ENCODE measurements at places on chromosomes 2 and 18. TPM values are rescaled to one million over a fixed set of nuclear protein-coding genes. Genes with fewer than 3 reads are reported as not detected.

DNA sequence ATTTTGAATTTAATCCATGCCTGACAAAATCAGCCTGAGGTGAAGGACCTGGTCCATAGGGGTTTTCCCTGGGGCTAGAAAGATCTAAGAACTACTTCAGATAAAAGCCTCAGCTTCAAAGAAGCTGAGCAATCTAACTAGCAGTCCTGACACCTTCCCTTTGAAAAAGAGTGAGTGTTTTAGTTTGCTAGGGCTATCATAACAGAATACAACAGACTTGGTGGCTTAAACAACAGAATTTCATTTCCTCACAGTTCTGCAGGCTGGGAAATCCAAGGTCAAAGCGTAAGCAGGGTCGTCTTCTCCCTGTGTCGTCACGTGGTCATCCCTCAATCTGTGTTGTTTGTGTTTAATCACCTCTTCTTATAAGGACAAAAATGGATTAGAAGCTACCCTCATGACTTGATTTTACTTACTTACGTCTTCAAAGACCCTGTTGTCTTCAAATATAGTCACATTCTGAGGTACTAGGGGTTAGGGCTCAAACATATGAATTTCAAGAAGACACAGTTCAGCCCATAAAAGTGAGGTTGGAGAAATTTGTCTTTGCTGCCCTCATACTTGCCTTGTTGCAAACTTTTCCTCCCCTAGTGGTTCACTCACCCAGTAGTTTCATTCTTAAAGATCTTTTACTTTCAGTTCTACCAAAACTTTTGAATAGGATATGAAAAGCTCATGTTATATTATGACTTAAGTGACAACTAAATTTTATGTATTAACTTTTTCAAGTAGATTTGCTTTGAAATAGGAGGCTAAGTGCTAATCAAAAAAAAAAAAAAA, 673.8 kb downstream of the ARHGAP15 start:
- DNase-seq = no peak

TET3 gene
- total RNA-seq = 6.8 TPM

GRCh38 chr2:122145856-122146255, 390.4 kb downstream of the TSN start:
- no peak for DNase-seq

- DNase-seq = no peak
Measured at GRCh38 chr2:85892216-85892944, 3.6 kb upstream of the ST3GAL5 start.

DNA sequence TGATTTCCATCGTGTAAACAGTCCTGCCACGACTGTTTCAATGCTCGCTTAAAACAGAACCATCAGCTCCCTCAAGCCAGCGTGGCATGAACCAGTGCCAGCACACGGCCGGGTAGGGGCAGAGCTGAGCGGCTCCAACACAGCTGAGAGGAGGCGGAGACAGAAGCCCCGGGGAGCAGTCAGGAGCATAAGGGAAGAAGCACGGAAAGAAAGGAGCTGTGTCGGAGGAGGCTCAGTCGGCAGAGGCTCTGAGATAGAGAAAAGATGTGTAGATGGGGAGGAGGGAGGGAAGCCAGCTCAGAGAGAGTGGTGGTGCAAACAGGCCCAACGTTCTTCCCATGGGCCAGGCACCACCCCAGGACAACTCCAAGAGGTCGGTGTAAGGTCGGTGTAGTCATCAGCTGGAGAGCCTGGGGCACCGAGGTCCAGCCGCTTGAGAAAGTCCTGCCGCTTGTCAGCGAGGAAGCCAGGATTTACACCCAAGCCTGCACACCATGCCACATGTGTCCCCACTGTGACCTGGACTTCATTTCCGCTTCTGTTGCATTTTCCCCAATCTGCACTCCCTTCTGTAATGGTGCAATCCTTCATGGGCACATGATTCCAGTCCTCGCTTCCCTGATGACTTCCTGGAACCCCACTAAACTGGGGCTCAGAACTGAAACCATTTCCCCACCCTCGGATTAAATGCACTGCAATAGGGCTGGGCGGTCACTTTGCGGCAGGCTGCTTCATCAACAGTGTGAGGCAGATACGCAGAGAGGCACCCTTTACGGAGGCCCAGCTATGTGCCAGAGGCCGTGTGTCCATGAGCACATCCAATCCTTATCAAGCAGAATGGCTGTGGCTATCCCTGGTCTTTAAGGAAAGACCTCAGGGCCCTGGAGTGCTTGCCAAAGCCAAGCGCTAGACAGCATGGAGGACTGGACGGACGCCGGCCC, 43.5 kb downstream of the CYP27C1 start:
- DNase-seq = no peak

DNA sequence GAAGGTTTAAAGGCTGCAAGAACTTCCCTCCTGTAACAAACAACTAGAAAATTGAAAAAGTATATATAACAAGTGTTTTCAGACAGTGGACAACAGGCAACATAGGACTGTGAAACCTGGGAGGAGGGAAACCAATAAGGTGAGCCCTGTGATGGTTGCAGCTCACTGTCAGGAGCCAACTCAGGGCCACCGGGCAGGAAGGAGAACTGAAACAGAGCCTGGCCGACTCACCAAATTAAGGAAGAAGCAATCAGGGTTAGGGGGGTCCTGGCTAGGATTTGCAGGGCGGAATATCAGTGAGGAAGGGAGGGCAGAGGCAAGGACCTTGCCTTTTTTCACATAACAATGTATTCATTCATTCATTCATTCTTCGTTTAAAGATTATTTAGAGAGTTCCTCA, 21.8 kb upstream of the CNRIP1 start:
- no peak for DNase-seq

DNA sequence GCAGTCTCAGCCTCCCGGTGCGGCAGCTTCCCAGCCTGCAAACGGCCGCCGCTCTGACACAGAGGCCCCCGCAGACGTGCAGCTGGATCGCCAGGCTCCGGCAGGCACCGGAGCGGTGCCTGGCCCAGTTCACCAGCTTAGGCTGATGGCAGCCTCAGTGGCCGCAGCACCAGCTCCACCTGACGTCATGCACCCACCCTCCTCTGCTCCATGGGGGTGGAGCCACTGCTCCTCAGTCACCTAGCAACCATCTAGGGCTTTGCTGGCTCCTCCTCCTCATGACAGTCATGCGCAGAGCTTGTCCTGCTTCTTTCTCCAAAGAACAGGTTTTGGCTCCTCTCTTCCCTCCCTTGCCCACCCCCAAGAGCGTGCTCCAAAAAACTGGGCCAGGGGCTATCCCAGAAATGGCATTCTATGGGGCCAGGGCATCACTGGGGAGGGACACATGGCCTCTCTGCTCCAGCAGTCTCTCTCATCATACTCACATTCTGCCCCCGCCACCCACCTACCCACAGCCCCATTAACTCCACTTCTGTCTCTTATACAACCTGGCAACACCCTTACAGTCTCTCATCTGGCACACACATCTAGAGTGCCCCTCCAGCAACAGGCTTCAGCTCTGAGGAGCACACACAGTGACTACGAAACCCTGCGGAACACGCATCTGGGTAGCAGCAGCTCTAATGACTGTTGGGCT, 5.5 kb downstream of the DCTN1 start:
- DNase-seq = no peak

DNA sequence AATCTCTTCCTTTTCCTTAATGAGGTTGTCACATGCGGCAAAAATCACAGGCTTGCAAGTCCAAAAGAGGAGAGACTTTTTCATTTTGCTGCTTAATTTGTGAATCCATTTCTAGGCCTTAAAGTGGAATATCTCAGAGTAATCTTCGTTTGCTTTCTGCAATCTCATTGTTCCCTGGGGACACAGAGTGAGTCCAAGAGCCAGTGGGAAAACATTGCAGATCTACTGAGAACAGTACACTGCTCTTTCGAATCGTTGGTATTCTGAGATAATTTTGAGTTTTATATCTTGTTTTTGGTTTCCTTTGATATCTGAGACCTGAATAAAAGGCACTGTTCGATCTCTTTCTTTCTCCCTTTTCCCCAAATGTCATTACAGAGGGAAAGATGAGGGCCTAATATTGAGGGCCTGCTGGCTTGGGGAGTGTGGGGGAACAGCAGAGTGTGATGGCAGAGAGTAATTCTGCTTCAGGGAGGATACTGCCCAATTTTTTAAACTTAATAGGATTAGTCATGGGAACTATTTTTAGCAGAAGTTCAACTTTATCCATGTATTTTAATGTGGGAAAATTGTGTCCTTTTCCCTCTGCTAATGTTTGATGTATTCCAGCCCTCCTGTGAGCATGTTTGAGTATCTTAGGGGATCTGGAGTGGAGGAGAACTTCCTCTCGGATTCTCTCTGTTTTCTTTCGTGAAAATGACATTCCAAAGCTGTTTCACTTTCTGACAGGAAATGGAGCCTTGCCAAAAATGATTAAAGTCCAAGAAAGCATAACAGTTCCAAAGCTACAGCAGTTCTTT, 418.2 kb upstream of the ZEB2 start:
- DNase-seq = peak; percentile 9

- DNase-seq = no peak
Measured at GRCh38 chr2:105738658-105739241, 6.0 kb upstream of the NCK2 start.

- no peak for DNase-seq
Measured at GRCh38 chr2:38284971-38285370, 92.1 kb downstream of the ATL2 start.

- no peak for DNase-seq
Measured at GRCh38 chr2:9017411-9017810, 13.9 kb upstream of the MBOAT2 start.

GRCh38 chr18:35143622-35144596, 96.9 kb upstream of the ZNF397 start:
- DNase-seq = peak; percentile 47

CFAP65 gene
- not detected for total RNA-seq

DNA sequence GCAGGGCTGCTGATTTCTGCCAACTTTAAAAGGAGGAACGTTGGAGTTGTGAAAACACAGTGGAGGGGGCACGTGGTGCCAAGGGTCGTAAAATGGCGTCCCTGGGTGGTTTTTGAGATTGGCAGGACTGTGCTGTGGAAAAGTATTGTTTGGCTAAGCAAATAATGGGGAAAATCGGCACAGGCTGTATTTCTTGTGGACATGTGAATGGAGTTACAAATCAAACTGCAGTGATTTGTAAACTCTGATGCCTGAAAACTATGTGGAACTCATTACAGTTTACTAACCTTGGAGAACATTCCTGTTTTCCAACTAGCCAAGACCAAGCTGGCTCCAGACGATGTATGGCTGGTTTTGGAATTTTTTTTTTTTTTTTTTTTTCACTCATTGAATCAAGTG, 68.7 kb downstream of the KCTD1 start:
- no peak for DNase-seq

DNA sequence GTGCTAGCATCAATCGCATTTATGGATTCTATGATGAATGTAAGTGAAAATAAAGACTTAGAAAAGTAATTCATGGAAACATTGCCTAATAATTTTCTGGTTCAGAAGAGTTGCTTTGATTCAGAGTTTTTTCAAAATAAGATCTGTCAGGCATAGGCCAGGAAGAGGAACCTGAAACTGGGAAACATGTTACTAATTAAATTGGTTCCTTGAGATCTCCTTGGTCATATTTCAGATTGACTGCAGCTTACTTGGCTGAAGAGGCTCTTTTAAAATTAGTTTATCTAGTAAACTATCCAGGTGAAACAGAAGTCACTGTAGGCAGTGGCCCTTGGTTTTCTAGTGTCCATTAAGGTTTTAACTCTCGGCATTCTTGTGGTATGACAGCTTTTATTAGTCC, 27.4 kb downstream of the PPP1CB start:
- no peak for DNase-seq

- DNase-seq = peak; percentile 33
Measured at GRCh38 chr18:74652392-74652988, 54.8 kb downstream of the ZNF407 start.

DNA sequence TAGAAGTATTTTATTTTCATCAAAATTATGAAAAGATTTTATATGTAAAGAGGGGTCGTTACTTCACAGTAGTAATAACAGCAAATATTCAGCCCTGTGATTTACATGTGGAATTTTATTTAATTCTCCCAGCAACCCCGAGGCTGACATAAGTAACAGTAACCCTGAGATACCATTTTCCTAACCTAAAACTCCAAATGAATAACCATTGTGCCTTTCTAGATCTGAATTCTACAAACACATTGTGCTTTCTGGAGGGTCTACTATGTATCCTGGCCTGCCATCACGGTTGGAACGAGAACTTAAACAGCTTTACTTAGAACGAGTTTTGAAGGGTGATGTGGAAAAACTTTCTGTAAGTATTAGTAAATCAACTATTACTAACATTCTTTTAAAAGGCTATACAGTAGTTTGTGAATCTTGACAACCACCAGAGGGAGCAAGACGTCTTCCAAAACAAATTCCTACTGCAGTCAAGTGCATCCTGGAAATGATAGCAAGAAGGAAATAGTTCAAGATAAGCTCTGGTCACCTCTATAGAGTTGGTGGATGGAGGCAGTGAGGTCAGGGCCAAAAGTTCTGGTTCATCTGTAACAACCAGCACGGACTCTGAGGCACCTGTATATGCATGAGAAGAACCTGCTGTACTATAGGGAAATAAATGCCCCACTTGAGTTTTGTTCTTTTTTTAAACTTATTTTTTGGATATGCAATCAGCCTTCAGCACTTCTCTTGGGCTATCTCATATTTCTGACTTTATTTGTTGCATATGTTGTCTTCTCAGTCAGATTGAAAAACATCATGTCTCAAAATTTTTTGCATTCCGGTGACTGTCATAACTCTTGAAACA, 37.4 kb downstream of the ACTR2 start:
- peak; percentile 84 for DNase-seq

DNA sequence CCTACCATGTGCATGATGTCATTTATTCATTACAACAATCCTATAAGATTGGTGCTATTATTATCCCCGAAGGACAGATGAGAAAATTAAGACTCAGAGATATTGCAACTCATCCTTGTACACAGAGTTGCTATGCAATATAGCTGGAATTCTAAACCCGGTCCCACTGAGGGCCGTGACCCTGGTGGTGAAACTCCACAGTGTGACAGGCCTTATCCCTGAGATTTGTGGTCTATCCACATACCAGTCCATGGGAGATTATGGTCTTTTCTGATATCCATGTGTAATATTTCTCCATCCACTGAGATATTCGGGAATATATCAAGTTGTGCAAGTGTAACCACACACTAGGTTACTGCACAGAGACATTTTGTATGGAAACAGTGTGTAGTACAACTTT, 305.2 kb downstream of the TXNL1 start:
- DNase-seq = no peak

DNA sequence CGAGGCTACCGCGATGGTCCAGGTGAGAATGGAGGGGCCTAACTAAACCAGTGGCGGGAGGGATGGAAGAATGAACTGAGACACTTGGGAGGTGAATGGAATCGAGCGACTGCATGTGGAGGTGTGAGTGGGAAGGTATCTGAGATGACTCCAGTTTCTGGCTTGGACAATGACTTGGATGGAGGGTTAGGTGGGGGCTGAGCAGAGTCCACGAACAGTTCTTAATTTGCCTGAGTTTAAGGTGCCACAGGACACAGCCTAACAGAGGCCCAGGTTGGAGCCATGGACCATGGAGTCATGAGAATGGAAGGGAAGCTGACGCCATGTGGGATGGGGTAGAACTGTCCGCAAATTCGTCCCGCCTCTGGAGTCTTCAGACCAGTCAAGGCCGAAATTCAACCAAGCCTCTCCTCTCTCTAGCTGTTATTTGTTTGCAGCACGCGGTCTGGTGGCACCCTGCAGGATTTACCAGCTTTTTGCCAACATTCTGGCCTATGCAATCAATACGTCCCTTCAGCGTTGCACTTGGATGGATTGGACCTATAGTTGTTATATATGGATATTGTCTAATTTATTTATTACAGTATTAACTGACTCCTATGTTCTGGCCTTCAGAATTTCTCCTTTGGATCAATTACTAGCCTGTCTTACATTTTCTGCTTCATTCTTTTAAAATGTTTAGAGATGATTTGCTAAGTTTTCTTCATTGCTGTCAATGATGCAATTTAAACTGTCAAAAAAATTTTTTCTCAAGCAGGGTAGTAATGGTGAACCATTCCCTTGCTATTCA, 940 bp upstream of the BOLA3 start:
- DNase-seq = no peak

All from HepG2 (cell line).